HS-5 (cell line): ENCODE measurements at places on chromosomes 11 and 22.

DNA sequence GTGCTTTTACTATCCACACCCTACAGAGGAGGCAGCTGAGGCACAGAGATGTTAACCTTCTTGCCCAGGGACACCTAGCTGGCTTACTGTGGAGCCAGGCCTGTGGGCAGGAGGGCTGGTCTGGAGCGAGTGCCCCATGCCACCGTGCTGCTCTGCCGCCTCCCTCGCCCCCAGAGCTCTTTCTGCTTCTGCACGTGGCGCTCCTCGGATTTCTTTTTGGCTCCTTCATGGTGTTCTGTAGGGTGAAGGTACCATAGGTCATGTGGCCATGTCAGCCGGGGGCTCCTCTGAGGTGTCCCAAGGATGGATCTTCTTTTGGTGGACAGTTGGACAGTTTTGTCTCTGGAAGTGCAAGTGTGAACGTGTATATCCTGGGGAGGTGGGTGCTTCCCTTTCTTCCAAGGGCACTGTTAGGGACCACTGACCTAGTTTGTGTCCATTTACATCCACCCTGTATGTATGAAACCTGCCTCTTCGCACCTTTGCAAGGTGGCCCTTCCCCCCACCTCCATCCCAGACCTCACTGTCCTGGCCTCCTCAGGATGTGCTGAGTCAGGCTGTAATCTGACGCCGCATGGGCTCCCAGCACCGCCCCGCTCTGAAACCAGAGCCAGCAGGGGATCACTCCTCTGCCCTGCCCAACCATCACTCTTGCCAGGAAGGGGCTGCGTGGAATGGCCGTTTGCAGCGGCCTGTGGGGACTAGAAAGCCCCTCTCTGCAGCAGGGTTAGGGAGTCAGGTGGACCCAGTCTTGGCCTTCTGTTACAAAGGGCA lies 31.7 kb downstream of the POLR3H start:
- DNase-seq = no peak

GRCh38 chr11:100639140-100639539 lies 47.9 kb upstream of the ARHGAP42 start:
- no peak for DNase-seq

DNA sequence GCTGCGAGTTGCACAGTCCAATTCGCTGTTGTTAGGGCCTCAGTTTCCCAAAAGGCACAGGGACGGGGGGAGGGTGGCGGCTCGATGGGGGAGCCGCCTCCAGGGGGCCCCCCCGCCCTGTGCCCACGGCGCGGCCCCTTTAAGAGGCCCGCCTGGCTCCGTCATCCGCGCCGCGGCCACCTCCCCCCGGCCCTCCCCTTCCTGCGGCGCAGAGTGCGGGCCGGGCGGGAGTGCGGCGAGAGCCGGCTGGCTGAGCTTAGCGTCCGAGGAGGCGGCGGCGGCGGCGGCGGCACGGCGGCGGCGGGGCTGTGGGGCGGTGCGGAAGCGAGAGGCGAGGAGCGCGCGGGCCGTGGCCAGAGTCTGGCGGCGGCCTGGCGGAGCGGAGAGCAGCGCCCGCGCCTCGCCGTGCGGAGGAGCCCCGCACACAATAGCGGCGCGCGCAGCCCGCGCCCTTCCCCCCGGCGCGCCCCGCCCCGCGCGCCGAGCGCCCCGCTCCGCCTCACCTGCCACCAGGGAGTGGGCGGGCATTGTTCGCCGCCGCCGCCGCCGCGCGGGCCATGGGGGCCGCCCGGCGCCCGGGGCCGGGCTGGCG lies at the start of gene BCR:
TSS of gene BCR (plus strand) at position 209 of the 592 bp plus-strand sequence. CDS start 452 bp downstream, outside the sequence.
- no peak for DNase-seq

- DNase-seq = no peak
These were observed 75.4 kb downstream of the ARHGAP8 start for GRCh38 chr22:44827666-44828190.

- no peak for DNase-seq
These were observed 215.4 kb upstream of the UBASH3B start for GRCh38 chr11:122439866-122440810.

GRCh38 chr11:8223513-8223900 lies 40.2 kb downstream of the LMO1 start:
- no peak for DNase-seq

DNA sequence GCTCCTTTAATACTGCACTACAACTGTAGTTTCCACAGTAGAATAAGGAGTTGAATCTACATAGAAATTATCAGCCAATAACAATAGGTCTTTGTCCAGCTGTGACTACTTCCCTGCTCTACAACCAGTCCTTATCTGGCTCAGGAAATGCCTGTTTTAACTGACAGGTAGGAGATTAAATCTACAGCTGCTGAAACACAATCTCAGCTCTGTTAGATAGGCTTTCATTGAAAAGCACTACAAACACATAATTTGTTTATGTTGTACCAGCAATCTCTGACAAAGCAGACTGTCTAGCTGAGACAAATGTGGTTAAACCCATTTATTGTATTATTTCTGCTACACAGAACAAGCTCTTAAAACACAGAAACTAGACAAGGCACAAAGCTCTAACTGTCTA lies 230.0 kb downstream of the SOX6 start:
- DNase-seq = no peak

DNA sequence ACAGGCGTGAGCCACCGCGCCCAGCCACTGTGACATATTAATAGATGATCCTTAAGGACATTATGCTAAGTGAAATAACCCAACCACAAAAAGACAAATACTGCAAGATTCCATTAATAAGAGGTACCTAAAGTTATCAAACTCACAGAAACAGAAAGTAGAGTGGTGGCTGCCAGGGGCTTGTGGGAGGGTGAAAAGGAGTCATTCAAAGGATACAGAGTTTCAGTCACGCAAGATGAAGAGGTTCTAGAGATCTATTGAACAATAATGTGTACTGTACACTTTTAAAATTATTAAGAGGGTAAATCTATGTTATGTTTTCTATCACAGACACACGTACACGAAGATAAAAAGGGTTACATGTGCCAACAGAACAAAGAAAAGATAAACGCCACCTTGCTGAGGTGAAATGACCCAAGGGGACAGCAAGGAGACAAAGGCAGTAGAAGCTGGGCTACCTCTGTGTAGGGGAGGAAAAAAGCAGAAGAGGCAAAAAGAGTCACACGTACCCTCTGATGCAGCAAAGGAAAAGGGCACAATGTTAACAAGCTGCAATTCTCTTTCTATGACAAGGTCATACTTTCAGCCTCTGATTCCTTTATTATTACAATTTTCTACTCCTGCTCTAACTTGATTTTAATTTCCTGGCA lies 65.3 kb downstream of the AMBRA1 start:
- no peak for DNase-seq
